Breast epithelium (tissue), 4 donors: ENCODE measurements at places on chromosomes 11 and 22.

DNA sequence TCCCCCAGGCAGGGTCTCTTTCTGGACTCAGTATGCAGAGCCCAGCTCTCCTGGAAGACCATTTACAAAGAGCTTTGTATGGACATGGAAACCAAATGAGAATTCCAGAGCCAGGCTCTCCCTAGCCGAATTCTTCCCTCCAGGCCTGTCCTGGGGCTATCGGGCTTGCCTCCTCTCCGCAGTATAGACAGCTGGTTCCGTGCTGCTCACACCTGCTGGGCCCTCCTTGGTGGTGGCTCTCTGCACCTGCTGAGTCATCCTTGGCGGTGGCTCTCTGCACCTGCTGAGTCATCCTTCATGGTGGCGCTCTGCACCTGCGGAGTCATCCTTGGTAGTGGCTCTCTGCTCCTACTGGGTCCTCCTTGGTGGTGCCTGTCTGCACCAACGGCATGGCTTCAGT is 743.5 kb downstream of the BRD1 start:
- DNase-seq: no peak
- H3K4me1 ChIP-seq: no peaks in the 10 kb centered on the region
- no peak overlapping the region for H3K4me3 ChIP-seq
- H3K27ac ChIP-seq: no peak overlapping the region
- H3K36me3 ChIP-seq: no peaks in the 10 kb centered on the region
- H3K27me3 ChIP-seq: peaks cover 18% of the 10 kb centered on the region

DNA sequence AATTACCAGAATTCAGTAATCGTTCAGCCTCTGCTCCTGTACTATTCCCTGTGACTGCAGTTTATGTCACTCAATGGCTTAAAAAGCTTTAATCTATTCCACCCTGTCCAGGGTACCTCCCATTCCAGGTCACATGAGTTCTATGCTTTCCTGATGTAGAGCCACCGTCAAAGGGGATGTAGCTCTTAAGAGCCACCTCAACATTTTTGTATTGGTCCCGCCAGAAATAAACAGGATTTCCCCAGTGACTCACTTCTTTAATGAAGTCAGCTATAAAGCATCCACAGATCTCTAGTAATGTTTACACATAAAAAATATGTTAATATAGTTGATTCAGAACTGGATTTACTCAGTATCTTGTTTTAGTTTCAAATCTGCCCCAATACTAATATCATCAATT is 1.3 kb upstream of the OR8D1 start:
- H3K36me3 ChIP-seq: no peaks in the 10 kb centered on the region
- no peak overlapping the region for H3K27ac ChIP-seq
- DNase-seq: no peak
- H3K4me1 ChIP-seq: no peaks in the 10 kb centered on the region
- no peak overlapping the region for H3K4me3 ChIP-seq

- H3K4me1 ChIP-seq: no peaks in the 10 kb centered on the region
- no peak for DNase-seq
- no peak overlapping the region for H3K4me3 ChIP-seq
- no peaks in the 10 kb centered on the region for H3K27me3 ChIP-seq
- H3K36me3 ChIP-seq: no peaks in the 10 kb centered on the region
These were observed 12.4 kb upstream of the MTMR3 start for GRCh38 chr22:29870574-29870973.

DNA sequence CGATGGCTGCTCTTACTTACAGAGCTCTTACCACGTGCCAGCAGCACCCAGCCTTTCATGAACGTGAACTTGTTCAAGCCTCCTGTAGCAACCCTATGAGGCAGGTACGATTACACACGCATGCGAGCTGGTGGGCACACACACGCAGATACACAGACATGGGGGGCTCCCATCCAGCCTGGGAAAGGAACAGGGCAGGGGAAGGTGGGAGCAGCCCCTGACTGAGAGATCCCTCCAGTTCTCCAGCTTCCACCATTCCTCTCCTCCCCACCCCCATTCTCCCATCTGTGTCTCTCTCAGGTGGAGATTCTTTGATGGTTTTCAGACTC is 37.6 kb upstream of the WNT11 start:
- H3K27ac ChIP-seq: no peak overlapping the region
- no peaks in the 10 kb centered on the region for H3K36me3 ChIP-seq
- no peaks in the 10 kb centered on the region for H3K4me1 ChIP-seq
- DNase-seq: no peak
